ENCODE measurements at places on chromosomes 5 and 9.

- no peak for DNase-seq
Observed at GRCh38 chr9:79357616-79358015, 214.1 kb upstream of the TLE4 start.

DNA sequence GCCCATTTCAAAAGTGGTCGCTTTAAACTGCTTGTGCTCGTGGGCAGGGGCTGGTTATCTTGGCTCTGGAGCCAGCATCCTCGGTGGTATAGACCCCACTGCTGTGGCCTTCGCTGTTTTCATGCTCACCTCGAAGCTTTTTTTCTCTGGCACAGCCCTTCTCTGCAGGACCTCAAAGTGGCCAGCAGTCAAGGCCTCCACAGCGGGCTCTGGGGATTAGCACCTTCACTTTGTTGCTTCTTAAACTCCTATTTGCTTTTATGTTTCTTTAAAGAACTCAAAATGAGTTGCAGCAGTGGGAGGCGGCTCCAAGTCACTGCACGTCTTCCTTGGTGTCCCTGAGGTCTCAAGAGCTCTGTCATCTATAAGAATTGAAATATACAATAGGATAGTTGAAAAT lies 165.1 kb downstream of the CACNA1B start:
- no peak for DNase-seq

- DNase-seq = no peak
Observed at GRCh38 chr5:65970481-65971367, 44.3 kb downstream of the ERBIN start.

- DNase-seq = peak; percentile 80
Observed at GRCh38 chr5:115842089-115842935, 577 bp downstream of the AP3S1 start.

- no peak for DNase-seq
Observed at GRCh38 chr5:40547994-40548575, 131.6 kb upstream of the PTGER4 start.

GRCh38 chr5:138874771-138875551 lies at the start of gene LRRTM2:
LRRTM2 (minus strand) TSS chr5:138875335; CDS start chr5:138874911, 424 bp downstream.
- DNase-seq = peak; percentile 47

GRCh38 chr9:124477648-124478285 lies 27.5 kb downstream of the ADGRD2 start:
- DNase-seq = no peak

GRCh38 chr9:22079873-22080341 lies 70.8 kb upstream of the CDKN2B start:
- DNase-seq = peak; percentile 76
